Kidney epithelial cell (primary cell): ENCODE measurements at places on chromosomes 1 and 21. TPM values are rescaled to one million over a fixed set of nuclear protein-coding genes. Genes with fewer than 3 reads are reported as not detected.

GRCh38 chr21:35896060-35896459, 164.3 kb downstream of the SETD4 start:
- DNase-seq: no peak

GRCh38 chr1:226990133-226990716, 50.1 kb downstream of the COQ8A start:
- no peak for DNase-seq

GRCh38 chr1:31667065-31667785, 22.5 kb upstream of the PEF1 start:
- no peak for DNase-seq

- DNase-seq: no peak
Observed at GRCh38 chr1:70204600-70204999, 779 bp downstream of the LRRC40 start.

GRCh38 chr1:42963378-42964043, 4.8 kb upstream of the SLC2A1 start:
- DNase-seq: no peak

VWA1 gene
- 27.6 and 28.3 TPM in 2 replicates for total RNA-seq

- DNase-seq: no peak
Observed at GRCh38 chr1:167463875-167464575, 54.3 kb downstream of the CD247 start.

AGTRAP gene
- 76.7 and 89.8 TPM in 2 replicates for total RNA-seq

CYP4A22 gene
- not detected in 2 replicates for total RNA-seq

ZSCAN20 gene
- total RNA-seq: 7.1 and 9.2 TPM in 2 replicates

DNA sequence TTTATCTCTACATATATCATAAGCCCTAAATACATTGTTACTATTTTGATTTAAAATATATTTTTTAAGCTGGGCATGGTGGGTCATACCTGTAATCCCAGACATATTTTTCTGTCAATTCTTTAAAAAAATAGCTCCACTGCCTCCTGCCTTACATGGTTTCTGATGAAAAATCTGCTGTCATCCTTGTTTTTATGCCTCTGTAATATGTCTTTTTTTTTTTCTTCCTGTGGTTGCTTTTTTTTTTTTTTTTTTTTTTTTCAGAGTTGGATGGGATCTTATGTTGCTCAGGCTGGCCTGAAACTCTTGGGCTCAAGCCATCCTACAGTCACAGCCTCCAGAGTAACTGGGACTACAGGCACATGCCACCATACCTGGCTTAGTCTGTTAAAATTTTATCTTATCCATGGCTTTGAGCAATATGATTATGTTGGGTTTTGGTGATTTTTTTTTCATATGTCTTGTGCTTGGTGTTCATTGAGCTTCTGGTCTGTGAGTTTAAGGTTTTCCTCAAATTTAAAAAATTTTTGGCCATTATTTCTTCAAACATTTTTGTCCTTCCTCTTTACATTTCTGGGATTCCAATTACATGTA, 12.4 kb upstream of the EDARADD start:
- no peak for DNase-seq

GRCh38 chr21:44093761-44094160, 13.4 kb upstream of the PWP2 start:
- DNase-seq: no peak

DNA sequence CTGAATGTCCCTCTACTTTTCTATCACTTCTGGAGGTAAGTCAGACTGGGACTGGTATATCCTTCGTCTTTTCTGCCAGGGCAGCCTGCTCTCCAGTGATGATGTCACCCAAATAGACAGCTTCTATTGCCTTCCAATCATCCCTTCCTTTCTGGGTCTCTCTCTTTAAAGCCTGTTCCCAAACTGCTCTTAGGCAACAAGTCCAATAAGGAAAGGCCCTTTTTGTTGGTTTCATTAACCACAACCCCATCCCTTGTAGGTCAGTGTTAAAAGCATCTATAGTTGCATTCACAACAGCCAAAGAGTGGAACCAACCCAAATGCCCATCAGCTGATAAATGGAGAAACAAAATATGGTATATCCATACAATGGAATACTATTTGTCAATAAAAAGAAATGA, 114.4 kb downstream of the CNIH3 start:
- no peak for DNase-seq

CACHD1 gene
- total RNA-seq: 12.1 and 12.2 TPM in 2 replicates

DNA sequence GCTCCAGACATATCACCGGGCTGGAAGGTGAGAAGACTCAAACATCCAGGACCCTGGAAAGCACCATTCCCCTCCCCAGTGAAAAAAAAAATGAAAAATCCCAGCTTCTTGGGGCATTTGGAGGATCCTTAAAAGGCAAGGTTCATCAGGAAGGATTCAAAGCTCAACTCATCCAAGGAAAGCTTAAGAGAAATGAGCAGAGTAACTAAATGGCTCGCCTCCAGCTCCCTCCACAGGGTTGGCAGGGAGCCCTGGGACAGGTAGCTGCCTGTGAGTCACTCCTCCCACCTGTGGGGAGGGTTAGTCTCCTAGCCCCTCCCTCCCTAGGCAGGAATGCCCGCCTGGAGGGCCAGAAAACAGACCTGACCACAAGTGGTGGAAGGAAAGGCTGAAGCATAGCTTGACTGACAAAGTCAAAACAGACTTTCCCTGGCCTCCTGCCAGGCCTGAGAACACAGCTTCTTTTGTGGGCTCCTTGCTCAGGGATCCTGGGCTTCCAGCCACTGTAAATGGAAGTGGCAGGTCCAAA, 712 bp upstream of the LAMB3 start:
- peak; percentile 85 for DNase-seq

DNA sequence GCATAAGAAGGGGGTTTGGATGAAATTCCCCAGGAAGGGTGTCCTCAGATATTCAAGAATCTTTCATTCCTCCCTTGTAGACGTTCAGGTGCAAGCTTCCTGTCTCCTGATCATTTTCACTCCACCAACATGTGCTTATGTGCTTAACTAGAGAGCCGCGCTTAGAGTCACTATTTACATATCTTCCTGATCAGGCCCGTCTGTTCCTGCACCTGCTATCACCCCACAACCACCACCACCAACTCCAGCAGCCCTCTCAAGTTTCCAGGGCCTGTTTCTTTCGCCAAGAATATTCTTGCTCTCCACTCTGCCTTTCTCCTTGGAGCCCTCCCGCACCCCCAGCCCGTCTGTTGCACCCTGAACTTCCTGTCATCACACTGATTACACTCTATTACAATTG, 113.4 kb downstream of the SPSB1 start:
- no peak for DNase-seq
